Stimulated activated CD4-positive, alpha-beta T cell treated with anti-CD3 and anti-CD28 coated beads, Interleukin-2, amount 100 ng/mL, for 24 hours (primary cell): ENCODE measurements at places on chromosomes 1 and 21.

GRCh38 chr1:155072531-155073289 is 5.9 kb upstream of the EFNA3 start:
- DNase-seq: no peak

GRCh38 chr1:59361766-59362165 is 64.9 kb downstream of the FGGY start:
- no peak for DNase-seq

DNA sequence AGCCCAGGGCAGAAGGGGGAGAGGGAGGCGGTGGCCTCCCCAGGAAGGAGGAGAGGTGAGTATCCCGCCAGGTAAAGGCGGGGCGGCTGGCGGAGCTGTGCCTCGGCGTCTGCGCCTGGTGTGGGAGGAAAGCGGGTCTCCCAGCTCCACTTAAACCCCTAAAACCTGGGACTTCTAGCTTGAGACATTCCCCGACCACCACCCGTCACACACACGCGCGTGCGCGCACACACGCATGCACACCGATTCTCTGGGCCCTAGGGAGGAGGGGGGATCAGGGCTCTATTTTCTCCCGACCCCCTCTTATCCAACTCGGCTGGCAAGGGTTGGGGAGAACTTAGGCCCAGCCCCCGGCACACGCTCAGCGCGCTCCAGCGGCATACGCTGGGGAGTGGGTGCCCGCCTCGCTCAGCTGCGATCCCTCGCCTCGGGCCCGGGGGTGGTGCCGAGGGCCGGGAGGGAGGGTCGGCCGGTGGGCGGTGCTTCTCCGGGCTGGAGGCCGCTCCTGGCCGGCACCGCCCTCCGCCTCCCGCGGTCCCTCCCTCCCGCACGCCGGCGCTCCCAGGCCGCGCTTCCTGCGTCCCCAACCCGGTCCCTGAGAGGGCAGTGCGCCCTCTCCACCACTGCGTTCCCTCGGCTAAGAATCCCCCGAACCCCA is at the start of gene TMEM51:
Gene TMEM51, plus strand, starts transcription at position 564 of the 658 bp plus-strand sequence. CDS start 61,341 bp downstream, outside the sequence.
- no peak for DNase-seq

DNA sequence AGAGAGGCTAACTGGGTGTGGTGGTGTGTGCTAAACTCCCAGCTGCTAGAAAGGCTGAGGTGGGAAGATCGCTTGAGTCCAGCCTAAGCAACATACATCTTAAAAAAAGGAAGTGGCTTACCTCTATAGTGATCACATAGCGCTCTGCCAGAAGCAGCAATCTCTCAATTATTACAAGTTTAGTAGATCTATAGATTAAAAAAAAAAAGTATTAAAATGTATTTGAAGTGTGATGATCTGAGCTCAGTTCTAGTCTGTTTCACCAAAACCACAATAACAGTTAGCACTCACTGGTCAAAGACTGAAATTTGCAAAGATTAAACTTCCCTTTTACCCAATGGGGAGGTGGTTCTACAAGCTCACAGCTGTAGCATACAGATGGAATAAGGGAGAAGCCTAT is 76.3 kb downstream of the USP24 start:
- DNase-seq: no peak

- DNase-seq: peak; percentile 26
These were observed 89.7 kb downstream of the BCAR3 start for GRCh38 chr1:93591676-93592550.

- DNase-seq: peak; percentile 81
These were observed 8.9 kb downstream of the VPS26C start for GRCh38 chr21:37257967-37258877.

- DNase-seq: no peak
These were observed 119.4 kb upstream of the PRMT6 start for GRCh38 chr1:106937104-106937503.

- DNase-seq: no peak
These were observed 117.2 kb downstream of the EPHB2 start for GRCh38 chr1:22827666-22828483.

- no peak for DNase-seq
These were observed 2.9 kb downstream of the RCAN1 start for GRCh38 chr21:34612056-34612455.

- DNase-seq: no peak
These were observed 75.8 kb upstream of the DPH5 start for GRCh38 chr1:101101360-101101759.

- DNase-seq: no peak
These were observed 367.8 kb upstream of the ZP4 start for GRCh38 chr1:238258510-238258909.

GRCh38 chr1:168114845-168115244 is 21.9 kb downstream of the GPR161 start:
- DNase-seq: no peak

DNA sequence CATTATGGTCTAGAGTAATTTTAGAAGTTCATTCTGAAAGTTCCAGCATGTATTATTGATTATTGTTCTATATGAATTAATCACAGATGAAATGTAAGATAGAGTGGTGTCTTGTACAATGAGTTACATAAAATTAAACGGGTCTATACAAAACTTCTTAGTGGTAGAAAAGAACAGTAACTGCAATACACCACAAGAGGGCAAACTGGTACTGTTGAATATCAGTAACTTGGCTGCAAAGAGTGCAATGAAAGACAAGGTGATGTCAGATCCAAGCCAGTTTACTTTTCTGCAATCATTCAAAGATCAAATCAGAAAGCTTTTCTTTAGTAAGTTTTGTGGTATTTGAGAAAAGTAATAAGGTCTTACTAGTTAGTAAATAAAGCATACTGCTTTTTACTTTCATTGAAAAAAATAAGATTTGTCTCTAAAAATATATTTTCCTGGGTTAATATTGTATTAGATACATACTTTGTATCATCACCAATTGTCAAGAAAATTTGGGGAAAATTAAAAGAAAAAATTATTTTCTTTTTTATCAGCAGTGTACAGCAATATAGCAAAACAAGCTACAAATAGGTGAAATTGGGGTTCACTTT is 66.4 kb upstream of the BTG3 start:
- DNase-seq: no peak

DNA sequence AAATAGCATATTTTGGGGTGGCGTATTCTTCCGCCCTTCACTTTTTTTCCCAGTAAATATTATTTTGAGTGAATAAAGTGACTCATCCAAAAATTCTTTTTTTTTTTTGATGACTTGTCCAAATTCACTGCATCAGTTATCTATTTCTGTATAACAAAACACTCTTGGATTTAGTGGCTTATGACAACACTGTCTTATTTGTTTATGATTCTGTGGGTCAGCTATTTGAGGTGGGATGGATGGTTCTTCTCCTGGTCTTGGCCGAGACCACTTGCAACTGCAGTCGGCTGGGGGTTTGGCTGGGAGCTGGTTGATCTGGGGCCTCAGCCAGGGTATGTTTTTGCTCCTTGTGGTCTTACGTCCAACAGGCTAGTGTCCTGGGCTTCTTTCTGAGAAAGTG is 39.9 kb upstream of the SRSF10 start:
- no peak for DNase-seq

GRCh38 chr1:47395433-47395832 is 20.7 kb upstream of the FOXE3 start:
- DNase-seq: no peak

GRCh38 chr1:12433323-12434053 is 184.5 kb downstream of the DHRS3 start:
- DNase-seq: no peak

DNA sequence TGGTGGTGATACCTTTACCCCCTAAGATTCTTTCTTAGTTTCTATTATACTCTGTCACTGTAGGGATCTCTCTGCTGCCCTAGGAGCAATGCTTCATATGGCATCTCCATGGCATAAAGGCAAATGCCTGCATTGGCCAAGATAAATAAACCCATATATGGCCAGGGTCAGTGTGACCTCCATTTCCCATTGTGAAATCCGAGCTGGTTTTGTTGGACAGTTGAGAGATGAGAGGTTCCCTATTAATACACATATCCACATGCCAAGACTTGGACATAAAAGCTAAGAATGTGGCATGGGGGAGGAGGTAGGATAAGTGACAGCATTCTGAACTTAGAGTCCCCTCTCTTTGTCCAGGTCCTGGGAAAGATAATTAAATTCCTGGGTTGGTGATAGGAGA is 1.4 kb downstream of the TPM3 start:
- DNase-seq: no peak

GRCh38 chr1:40664167-40664537 is 1.3 kb downstream of the RIMS3 start:
- DNase-seq: no peak

GRCh38 chr1:32998064-32998463 is 33.5 kb upstream of the RNF19B start:
- no peak for DNase-seq

- no peak for DNase-seq
These were observed 170.8 kb downstream of the ADSS2 start for GRCh38 chr1:244280859-244281258.
